ENCODE measurements at places on chromosomes 16 and 17. TPM values are rescaled to one million over a fixed set of nuclear protein-coding genes. Genes with fewer than 3 reads are reported as not detected.

The KCNH6 gene
- polyA plus RNA-seq: not detected

The PTGES3L gene
- polyA plus RNA-seq: 5.8 TPM

The PRR35 gene
- not detected for polyA plus RNA-seq

The KRT28 gene
- polyA plus RNA-seq: not detected

The ABCA8 gene
- not detected for polyA plus RNA-seq

The C17orf50 gene
- not detected for polyA plus RNA-seq

The DRC3 gene
- 1.3 TPM for polyA plus RNA-seq

The MT1G gene
- polyA plus RNA-seq: not detected

The LPO gene
- polyA plus RNA-seq: not detected

The ODAD4 gene
- 5.2 TPM for polyA plus RNA-seq

The CLEC10A gene
- not detected for polyA plus RNA-seq

The GRB7 gene
- polyA plus RNA-seq: not detected

All from neural cell (in vitro differentiated cells).